ENCODE measurements at places on chromosomes 3 and 15.

- DNase-seq, result no peak
Observed at GRCh38 chr3:13145131-13145825, 72.0 kb upstream of the IQSEC1 start.

- peak; percentile 83 for DNase-seq
Observed at GRCh38 chr3:48661501-48662144, 1.1 kb downstream of the CELSR3 start.

GRCh38 chr15:73906346-73907034 is 19.8 kb upstream of the LOXL1 start:
- no peak for DNase-seq

- no peak for DNase-seq
Observed at GRCh38 chr3:11691767-11692531, 48.2 kb upstream of the VGLL4 start.

DNA sequence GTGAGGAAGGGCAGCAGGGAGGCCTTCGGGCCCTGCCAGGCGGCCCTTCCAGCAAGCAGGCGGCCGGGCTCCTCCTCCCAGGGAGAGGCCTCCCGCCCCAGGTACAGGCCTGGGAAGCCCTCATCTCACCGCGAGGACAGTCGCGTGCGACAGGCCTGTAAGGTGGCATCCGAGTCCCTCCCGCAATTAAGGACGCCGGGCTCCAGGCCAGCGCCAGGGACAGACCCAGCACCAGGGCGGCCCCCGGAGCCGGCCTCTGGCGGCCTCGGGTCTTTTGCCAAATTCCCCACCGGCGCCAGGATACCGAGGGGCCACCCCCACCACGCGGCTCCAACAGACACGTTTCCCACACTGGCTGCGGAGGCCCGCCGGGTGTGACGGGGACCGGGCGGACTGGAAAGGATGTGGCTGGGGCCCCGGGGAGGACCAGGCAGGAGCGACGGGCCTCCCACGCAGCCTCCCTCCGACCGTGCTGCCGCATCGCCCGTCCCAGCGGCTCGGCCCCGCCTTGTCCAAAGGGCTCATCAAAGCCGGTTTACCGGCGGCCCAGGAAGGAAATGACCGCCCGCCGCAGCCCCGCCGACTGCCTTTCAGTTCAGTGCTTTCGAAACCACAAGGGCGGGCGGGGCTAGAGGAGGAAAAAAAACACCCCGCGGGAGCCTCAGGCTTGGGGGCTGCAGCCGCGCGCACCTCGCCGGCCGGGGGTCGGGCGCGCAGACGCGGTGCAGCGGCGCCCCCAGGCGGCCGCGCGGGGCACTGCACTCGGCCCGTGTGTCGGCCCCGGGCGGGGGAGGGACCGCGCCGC is 11.3 kb downstream of the XXYLT1 start:
- DNase-seq, result peak; percentile 93
